ENCODE measurements at places on chromosomes 7 and 10.

DNA sequence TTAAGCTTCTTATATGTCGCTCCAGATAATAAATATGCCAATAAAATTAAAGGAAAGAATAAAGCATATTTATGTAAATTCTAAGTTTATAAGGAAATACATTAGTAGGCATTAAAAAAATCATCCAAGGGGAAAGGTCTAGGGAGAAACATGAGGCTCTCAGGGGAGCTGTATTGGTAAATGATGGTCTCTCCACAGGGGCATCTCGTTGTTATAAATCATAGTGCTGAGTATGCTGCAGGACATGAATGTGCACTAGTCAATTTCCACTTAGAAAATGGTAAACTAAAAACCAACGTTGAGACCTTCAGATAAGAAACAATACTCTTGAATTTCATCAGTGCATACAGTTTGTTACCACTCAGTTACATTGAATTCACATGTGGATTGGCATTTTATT lies 194.0 kb upstream of the AHR start:
- DNase-seq = no peak

GRCh38 chr7:106216923-106217542 lies 67.8 kb downstream of the NAMPT start:
- no peak for DNase-seq

DNA sequence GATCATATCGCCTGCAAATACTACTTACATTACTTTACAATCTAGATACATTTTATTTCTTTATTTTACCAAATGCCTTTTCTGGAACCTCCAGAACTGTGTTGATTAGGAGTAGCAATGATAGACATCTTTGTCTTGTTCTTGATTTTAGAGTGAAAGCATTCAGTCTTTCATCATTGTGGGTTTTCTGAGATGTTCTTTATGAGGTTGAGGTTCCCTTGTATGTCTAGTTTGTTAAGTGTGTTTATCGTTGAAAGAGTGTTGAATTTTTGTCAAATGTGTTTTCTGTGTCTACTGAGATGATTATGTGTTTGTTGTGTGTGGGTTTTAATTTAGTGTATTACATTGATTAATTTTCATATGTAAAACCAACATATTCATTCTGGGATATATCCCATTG lies 17.1 kb downstream of the SEPTIN7 start:
- DNase-seq = no peak

DNA sequence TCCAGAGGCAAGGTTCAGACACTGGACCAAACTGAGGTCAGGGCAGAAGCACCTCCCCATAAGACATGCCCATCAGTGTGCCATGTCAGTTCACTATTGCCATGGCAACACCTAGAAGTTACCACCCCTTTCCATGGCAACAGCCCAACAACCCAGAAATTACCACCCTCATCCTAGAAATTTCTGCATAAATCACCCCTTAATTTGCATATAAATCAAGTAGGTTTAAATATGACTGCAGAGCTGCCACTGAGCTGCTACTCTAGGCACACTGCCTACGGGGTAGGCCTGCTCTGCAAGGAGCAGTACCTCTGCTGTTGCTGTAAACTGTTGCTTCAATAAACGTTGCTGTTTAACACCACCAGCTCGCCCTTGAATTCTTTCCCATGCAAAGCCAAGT lies 12.7 kb downstream of the STEAP2 start:
- no peak for DNase-seq

GRCh38 chr7:68485253-68485917 lies 1112.9 kb upstream of the AUTS2 start:
- no peak for DNase-seq

DNA sequence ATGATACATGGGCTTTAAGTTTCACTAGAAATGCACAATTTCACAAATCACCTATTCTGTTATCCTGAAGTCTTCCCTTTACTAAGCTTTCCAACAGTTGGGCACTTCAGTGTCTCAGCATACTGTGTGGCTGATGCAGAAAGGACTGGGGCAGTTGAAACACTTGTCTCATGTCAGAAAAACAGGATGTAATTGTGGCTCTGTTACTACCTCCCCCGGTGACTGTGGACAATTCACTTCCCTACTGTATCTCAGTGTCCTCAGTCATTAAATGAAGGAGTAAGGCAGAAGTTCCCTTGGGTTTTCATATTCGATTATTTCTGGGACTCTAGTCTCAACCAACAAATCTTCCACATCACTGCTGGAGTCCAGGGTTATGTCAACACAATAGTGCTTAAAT lies 17.9 kb downstream of the ANKRD22 start:
- DNase-seq = no peak

DNA sequence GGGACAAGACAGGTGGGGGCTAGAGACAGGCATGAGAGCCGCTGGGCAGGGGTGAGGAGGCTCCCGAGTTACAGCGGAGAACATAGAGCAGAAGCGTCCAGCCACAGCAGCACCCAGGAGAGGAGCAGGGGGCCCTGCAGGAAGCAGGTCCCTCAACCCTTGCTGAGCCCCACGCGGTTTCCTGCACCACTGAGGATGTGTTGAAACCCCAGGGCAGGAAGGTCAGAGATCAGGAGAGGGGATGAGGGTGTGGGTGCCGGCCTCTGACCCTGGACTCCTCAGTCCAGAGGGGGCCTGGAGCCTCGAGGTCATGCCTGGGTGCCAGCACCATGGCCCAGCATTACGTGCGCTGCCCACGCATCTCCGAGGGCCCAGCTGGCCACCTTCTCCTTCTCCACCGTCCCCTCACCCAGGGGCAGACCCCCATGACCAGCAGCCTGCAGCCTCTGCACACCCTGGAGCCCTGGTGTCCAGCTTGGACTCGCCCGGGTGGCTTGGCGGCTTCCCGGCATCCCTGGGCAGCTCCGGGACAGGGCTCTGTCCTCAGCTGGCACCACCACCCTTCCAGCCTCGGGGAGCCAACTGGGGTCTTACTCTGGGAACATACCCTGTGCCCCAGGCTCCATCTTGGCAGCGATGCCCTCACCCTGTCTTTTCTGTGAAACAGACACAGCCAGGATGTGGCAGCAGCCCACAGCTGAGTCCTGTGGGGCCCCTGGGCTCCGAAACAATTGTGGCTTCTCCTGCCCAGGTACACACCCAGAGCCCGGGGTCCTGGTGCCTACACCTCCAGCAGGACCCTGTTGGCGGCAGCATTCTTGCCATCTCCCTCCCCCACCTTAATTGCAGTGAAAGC lies 52.0 kb downstream of the STK32C start:
- DNase-seq = peak; percentile 48

- DNase-seq = no peak
These were observed 44.2 kb upstream of the PRSS58 start for GRCh38 chr7:142301923-142302550.

DNA sequence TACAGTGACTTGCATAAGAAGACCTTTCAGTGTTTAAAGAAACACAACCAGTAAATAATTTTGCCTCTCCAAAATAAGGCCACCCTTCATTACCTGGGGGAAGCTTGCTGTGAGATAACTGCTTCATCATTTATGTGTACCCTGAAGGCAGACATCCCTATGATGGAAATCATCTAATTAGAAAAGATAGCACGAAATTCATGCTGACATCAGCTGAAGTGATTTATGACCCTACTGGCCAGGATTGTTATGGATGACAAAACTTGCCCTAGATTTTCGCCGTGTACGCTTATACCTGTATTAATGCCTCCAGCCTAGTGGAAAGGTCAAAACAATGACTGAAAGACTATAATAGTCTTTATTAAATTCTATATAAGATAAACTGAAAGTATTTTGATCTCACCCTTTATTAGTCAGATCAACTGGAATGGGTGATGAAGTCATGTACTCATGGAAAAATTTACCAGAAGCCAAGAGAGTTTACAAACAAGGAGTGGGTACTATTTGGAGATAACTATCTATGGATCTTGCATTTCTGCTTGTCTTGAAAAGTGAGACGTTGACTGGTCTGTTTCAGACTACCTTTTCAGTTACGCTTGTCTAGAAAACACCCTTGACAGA lies 114.2 kb downstream of the PPP1R3A start:
- DNase-seq = no peak

DNA sequence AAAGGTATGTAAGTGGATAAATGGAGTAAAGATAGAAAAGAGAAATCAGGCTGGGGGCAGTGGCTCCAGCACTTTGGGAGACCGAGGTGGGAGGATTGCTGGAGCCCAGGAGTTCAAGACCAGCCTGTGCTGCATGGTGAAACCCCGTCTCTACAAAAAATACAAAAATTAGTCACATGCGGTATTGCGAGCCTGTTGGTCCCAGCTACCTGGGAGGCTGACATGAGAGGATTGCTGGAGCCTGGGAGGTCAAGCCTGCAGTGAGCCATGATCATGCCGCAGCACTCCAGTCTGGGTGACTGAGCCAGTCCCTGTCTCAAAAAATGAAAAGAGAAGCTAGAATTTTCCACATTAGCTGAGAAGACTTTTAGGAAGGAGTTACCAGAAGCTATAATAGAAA lies 14.8 kb downstream of the LCOR start:
- DNase-seq = no peak

DNA sequence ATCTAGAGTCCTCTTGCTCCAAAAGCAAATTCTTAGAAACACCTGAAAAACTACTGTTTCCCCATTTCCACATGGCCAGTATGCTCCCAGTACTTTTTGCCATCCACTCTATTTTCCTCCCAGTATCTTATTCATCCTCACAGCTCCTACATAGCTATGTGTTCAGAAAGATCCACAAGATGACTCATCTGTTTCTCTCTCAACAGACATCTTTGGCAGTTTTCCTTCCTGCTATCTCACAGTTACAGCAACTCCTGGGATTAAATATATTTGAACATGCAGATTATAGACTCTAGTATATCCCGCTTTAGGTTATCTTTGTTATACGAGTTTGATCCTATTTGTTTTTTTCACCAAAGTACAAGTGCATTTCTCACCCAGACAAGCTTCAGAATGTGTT lies 675.6 kb upstream of the POT1 start:
- DNase-seq = no peak

GRCh38 chr7:85471740-85472139 lies 284.9 kb upstream of the SEMA3D start:
- DNase-seq = no peak

DNA sequence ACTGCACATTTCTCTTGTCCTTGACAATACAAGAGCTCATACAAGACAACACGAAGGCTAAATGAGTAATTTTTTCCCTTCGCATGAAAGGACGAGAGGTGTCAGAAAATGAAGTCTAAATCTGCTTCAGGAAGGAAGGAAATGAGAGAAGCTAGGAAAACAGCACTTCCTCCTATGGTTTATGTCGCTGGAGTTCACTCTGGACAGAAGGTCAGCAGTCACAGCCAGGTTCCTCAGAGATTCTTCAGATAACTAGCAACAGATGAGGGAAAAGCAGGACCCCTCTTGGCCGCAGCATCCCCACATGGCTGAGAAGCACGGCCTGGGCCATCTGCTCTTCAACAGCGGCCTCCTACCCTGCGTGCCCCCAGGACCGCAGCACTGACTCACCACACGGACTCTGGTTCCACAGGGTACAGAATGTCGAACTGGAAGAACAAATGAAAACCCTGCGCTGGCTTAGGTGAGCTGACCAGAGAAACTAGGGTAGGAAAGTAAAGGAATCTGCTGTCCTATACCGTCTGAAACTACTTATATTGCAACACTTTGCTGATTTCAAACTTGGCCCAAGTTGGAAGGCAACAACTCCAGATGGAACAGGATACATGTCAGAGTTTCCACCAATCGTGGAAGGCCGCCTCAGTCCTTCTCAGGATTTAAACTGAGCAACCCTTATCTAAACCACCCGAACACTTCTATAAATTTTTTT lies 26.3 kb downstream of the DNMBP start:
- no peak for DNase-seq

DNA sequence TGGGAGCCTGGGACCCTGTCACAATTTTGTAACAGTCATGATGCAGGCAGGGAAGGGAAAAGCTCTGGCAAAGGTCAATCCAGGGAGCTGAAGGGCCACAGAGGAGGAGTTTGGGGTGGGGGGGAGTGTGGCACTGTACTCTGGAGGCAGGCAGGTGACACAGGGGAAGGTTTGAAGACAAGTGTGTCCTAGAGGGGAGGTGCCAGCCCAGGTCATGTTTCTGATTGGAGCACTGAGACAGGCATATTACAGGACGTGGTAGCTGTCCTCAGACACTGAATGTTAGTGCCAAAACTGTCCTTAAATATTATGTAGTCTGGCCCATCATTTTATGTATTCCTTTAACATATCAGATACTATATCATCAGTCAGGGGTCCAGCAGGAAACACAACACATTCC lies 75.6 kb upstream of the LRRC4 start:
- DNase-seq = no peak
